ENCODE measurements at places on chromosomes 7 and 10. TPM values are rescaled to one million over a fixed set of nuclear protein-coding genes. Genes with fewer than 3 reads are reported as not detected.

- no peaks in the 10 kb centered on the region for H3K27me3 ChIP-seq
- peaks cover 52% of the 10 kb centered on the region for H3K36me3 ChIP-seq
- H3K4me3 ChIP-seq, result peak within 1 kb of the TSS; percentile 90
- DNase-seq, result peak; percentile 94
- peak within 1 kb of the TSS; percentile 89 for H3K27ac ChIP-seq
- peaks cover 7% of the 10 kb centered on the region for H3K4me1 ChIP-seq
Measured at GRCh38 chr10:101818119-101818871, at the start of gene OGA. OGA (minus strand) TSS chr10:101818444; CDS start chr10:101818022, 422 bp downstream.

DNA sequence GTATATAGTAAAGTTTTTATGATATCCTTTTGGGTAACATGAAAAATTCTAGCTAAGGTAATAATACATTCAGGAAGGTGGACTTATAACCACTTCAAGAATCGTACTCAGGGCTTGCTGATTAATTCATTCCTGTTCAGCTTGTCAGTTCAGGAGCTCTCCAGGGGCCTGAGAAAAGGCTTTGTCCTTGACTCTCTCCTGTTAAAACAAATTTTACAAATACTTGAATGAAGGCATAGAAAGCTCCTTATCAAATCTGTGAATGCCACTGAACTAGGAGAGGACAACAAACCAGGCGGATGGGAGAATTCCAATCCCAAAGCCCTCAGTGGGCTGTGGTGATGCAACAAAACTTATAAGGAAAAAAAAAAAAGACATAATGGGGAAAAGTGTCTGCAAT lies 354.5 kb upstream of the ZMIZ1 start:
- peaks cover 93% of the 10 kb centered on the region for H3K27me3 ChIP-seq
- DNase-seq, result no peak
- no peak overlapping the region for H3K27ac ChIP-seq
- no peak overlapping the region for H3K4me3 ChIP-seq
- no peaks in the 10 kb centered on the region for H3K36me3 ChIP-seq

DNA sequence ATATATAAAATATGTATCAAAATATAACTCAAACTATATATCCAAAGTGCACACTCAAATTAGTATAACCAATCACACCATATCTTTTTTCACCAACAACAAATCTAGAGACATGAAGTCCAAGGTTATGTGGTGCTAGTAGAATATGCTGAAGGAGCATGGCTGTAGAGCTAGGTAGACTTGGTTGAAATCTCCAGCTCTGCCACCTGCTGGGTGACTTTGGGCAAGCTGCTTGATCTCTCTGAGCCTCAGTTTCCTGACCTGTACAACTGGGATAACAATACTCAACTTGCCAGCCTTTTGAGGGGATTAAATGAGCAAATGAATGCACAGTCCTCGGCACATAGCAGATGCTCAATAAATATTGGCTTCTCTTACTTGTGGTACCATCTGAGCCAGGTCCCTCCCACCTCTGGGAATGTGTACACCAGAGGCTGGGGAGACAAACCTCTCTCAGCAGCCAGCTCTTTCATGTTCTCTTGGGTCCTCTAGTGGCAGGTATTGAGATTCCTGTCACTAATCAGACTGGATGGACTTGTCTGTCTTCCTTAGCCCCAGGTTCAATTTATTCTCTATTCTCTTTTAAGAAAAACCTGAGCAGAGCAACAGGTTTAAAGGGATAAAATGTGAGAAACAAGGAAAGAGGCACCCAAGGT lies 94.3 kb upstream of the PDE1C start:
- H3K36me3 ChIP-seq, result no peaks in the 10 kb centered on the region
- peak; percentile 79 for DNase-seq
- H3K4me1 ChIP-seq, result peaks cover 36% of the 10 kb centered on the region
- H3K4me3 ChIP-seq, result no peak overlapping the region
- H3K27ac ChIP-seq, result peak overlapping the region; percentile 62

CALML3 gene
- not detected for total RNA-seq

TAS2R5 gene
- total RNA-seq, result 3.6 TPM

PRPS1L1 gene
- total RNA-seq, result not detected

TRIM74 gene
- total RNA-seq, result not detected

All from Calu3 (cell line).